Stimulated activated CD8-positive, alpha-beta memory T cell treated with anti-CD3 and anti-CD28 coated beads, Interleukin-15, amount 100 ng/mL, for 4 hours (primary cell): ENCODE measurements at places on chromosomes 1 and 21.

DNA sequence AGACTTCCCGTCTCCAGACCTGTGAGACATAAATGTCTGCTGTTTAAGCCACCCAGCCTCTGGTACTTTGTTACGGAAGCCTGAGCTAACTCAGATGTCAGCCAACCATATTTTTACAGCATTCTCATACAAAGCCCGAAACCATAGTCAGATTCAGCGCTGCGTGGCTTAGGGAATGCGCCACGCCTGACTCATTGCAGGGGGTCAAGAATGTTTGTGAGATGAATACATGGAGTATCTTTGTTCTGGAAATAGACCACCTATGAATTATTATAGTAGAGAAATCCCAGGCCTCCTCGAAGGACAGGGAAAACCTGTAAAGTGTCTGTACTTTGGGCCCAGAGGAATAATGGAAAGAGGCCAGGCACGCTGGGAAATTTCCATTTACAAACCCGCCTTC lies 434.8 kb downstream of the CAMTA1 start:
- no peak for DNase-seq

DNA sequence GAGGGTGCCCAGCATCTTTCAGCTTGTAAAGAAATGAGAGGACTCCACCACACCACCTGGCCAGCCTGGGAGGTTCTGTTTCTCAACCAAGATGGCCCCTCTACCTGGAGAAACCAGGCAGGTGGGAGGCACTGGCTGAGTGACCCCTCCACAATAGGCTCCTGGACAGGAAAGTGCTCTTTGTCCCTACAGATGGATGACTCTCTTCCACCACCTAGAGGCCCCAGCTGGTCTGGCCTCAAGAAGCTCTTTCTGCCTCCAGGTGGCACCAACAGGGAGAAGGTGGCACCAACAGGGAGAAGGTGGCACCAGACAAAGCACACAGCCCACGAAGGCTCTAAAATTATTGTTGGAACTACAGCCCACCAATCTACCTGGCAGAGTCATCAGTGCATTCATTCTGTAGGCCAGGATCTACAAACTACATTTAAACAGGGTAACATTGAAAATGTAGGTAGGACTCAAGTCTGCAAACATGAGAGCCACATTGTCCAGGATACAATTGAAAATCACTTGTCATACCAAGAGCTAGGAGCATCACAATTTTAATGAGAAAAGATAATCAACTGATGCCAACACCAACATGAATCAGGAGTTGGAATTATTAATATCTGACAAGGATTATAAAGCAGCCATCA lies 14.4 kb downstream of the TMPRSS3 start:
- no peak for DNase-seq

DNA sequence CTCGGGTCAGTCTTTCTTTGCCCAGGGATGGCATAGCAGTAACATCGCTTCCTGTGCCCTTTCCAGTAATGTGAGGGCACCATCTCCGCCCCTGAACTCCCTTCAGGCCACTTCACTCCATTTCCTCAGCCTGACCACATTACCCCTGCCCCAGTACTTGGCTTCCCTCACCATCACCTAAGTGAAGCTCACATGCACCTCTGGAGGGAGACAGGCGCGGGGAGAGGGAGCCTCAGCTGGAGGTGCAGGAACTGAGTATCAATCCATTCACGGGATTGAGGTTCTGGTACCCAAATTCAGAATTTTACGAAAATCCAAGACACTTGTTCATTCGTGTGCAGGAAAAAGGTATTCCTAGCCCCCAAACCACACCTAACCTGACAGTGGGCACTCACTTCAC lies 540.4 kb downstream of the KIF26B start:
- DNase-seq = no peak

- no peak for DNase-seq
Measured at GRCh38 chr1:112493351-112493750, 15.4 kb upstream of the WNT2B start.

DNA sequence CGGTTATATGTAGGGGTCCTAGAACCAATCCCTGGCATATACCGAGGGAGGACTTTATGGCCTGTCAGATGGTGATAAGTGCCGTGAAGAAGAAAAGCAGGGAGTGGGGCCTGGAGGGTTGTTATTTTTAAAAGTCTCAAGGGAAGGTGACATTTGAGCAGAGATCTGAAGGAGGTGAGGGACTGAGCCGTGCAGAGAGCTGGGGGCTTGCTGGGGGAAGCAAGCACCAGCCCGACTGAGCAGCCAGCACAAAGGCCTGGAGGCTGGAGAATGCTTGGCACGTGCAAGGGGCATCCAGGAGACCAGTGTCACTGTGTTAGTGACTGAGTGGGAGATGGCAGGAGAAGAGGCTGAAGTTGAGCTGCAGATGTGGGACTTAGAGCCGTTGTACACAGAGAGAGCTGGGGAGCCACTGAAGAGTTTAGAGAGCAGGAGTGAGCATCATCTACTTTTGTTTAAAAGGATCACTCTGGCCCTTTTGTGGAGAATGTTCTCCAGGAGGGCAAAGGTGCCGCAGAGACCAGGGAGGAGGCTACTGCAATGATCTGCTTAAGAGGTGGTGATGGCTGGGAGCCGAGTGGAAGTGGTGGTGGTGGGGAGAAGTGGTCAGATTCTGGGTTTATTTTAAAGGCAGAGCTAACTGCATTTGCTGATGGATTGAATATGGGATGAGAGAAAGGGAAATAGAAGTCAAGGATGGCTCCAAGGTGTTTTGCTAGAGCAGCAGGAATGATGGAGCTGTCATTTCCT lies 31.2 kb downstream of the PTPRU start:
- DNase-seq = no peak

- no peak for DNase-seq
Measured at GRCh38 chr1:197198911-197199310, 52.4 kb upstream of the ASPM start.

- no peak for DNase-seq
Measured at GRCh38 chr1:60563777-60564535, 490.4 kb upstream of the C1orf87 start.

- no peak for DNase-seq
Measured at GRCh38 chr1:35115459-35116383, 36.5 kb downstream of the ZMYM1 start.

DNA sequence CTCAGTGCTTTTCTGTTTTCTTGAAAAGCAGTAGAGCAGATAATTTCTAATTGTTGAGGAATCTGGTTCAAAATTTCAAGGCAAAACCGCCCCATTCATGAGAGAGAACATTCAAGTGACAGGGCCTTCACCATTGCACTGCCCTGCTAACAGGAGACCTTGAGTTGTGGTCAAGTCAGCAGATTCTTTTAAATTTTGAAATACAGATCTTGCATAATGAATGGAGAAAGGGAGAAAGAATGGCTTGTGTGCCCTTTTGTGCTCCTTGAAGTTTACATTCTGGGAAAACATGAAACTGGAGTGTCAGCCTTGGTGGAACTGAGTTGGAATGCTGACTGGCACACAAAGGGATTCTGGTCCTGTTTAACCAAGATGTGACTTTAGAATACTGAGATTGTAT lies 164.5 kb upstream of the UBE2U start:
- DNase-seq = no peak

DNA sequence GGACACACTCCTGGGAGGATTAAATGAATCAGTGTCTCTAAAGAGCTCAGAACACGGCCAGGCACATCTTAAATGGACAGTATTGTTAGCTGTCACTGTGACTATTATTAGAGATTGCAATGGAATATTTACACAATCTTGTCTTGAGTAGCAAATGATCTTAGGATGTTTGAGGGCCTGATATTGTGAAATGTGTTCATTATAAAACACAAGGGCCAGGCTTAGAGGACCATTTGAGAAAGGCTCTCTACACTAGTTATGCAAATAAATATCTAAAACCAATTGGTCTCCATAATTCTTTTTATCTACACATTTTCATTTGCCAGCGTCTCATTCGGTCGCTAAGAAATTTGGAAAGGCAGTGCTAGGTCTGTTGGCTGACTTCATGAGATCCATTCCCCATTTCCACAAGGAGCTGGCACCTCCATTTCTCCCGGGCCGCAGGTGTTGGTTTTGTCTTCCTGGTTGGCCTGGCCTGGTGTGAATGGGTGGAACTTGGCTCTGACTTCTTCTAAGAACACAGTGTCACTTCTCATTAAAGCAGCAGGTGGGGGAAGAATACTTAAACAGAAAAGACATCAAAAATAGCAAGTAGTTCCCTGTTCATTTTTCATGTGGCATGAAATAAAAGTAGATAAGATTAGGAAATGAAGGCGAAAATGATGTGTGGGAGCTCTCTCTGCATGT lies 56.0 kb upstream of the PLXNA2 start:
- DNase-seq = no peak

- DNase-seq = no peak
Measured at GRCh38 chr1:25538191-25538767, 5.1 kb upstream of the LDLRAP1 start.

DNA sequence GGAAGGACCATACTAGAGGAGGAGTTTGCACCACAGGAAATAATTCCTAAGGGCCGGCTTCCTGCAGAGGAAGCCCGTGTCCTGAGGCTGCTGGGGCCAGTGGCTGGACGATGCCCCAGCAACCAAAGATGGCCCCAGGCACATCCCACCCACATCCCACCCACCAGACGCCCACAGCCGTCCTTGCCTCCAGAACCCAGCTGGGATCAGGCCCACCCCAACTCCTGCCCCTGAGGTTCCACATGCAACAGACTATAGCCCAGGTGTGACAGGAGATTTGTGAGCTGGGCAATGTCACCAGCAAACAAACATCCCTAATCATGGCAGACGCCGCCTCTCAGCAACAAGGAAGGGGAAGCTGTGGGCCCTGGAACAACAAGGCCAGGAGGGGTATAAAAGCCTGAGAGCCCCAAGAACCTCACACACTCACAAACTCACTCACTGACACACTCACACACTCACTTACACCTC lies at the start of gene KRTAP10-9:
KRTAP10-9 (plus strand) TSS at position 421 of the 471 bp plus-strand sequence. CDS start 79 bp downstream, outside the sequence.
- DNase-seq = no peak

DNA sequence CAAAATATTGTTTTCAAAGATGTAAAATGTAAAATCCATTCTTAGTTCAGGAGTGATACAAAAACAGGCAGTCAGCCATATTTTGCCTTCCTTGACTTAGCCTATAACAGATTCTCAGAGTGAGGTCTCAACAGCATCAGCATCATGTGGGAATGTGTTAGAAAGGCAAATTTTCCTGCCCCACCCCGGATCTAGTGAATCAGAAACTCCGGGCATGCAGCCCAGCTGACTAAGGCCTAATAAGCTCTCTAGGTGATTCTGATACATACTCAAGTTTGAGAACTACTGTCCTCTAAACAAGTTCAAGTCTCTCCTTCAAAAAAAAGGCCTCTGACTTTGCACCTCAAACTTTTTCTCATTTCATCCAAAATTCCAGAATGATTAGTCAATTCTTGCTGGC lies 46.9 kb upstream of the PRRC2C start:
- DNase-seq = no peak

DNA sequence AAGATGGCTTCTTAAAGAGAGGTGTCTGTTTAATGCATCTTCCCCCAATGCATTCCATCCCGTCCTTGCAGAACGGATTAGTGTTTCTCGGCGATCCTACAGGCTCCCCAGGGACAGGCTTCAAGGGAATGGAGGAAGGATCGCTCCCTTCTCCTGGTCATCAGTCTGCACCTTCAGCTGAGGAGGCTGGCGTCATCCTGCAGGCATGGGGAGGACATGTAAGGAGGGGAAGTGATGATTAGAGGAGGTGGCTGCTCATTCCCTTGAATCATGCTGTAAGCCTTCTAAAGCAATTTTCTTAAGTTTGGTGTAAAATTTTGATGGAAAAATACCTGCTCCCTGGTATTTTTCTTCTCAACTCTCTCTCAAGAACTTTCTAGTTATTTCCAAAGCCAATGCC lies 603.6 kb downstream of the NPHP4 start:
- DNase-seq = no peak

GRCh38 chr1:6116137-6116536 lies 64.0 kb downstream of the CHD5 start:
- DNase-seq = no peak

- no peak for DNase-seq
Measured at GRCh38 chr1:162416909-162417308, 5.0 kb upstream of the SH2D1B start.

DNA sequence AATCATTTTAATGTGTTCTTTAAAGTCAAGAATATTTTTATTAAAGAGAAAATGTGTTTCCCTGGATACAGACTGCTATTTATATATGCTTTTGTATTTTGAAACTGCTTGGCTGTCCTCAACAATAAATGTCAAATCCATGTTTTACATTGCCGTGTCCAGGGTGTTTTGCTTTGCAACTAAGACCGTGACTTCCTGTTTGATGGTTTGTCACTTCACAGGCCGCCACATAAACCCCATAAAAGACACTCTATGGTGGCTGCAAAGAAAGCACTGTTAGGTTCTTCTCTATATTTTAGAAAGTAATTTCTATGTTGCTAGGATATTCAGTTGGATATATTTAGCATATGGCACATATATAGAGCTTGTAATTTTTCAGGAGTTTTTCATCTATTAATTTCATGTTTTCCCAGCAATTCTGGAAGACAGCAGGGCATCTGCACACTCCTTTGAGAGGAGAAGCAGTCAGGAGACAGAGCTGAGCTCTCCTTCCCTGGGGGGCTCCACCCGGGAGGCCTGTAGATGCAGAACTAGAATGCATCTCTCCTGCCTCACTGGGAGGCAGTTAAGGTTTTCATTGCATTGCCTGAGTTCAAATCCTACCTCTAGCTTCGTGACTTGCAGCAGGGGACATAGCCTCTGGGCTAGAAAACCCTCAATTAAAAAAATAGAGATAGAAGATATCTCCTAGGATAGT lies 33.1 kb downstream of the PRDM2 start:
- DNase-seq = no peak

DNA sequence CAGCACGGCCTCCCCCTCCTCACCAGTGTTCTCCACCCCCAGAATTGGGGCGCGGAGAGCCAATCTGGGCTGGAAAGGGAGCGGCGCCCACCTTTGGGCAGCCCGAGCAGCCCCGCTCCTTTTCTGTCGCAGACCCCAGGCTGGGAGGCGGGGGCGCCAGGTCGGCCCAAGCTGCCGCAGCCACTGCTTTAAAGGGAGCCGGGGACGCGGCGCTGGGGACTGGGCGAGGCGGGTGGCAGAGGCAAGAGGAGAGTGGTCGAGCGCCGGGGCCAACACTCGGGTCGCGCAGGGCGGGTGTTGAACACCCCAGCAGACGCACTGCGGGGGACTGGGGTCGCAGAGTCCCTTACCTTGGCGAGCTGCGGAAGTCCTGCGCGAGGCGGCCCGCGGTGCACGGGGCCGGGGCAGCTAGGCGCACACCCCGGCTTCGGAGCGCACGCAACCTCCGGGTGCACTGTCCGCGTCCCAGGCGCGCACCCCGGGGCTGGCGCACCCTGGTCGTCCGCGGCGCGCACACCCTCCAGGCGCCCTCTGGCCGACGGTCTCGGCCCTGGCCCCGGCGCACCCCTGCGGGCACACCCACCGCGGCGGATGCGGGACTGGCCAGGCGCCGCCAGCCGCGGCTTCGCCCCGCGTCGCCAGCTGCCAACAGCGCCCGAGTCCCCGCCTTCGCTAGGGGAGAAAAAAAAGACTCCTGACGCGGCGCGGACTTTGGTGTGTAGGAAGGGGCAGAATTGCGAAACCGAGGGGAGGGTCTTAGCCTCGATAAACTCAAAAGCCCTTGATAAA lies at the start of gene KANK4:
KANK4 (minus strand) TSS at position 679 of the 789 bp plus-strand sequence. CDS start 37,870 bp downstream, outside the sequence.
- no peak for DNase-seq

DNA sequence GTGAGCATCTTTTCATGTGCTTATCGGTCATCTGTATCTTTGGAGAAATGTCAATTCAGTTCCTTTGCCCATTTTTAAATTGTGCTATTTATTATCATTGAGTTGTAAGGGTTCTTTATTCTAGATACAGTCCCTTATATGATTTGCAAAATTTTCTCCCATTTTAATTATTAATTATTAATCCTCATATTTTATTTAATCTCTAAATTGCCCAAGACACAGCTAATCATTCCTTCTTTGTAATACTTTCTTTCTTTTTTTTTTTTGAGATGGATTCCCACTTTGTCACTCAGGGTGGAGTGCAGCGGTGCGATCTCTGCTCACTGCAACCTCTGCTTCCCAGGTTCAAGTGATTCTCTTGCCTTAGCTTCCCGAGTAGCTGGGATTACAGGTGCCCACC lies 13.1 kb upstream of the TENT5B start:
- DNase-seq = no peak
